ENCODE measurements at places on chromosomes 3 and 15.

- DNase-seq = no peak
Observed at GRCh38 chr15:68470049-68470742, 38.2 kb upstream of the ITGA11 start.

DNA sequence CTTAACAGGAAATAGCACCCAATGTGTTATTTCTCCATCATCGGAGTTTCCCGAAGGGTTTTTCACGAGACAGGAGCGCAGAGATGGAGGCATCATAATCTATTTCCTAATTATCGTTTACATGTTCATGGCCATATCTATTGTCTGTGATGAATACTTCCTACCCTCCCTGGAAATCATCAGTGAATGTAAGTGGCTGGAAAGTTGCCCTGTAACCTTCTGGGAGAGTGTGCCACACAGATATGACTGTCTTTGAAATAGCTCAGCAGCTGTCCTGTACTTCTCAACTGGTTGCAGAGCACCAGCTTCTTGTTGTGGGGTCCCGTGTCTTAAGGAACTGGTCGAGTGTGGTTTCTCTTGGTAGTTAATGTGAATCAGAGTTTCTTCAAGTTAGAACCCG lies 1.1 kb downstream of the SLC24A5 start:
- no peak for DNase-seq

- DNase-seq = no peak
Observed at GRCh38 chr15:78223396-78224022, 10.9 kb downstream of the ACSBG1 start.

DNA sequence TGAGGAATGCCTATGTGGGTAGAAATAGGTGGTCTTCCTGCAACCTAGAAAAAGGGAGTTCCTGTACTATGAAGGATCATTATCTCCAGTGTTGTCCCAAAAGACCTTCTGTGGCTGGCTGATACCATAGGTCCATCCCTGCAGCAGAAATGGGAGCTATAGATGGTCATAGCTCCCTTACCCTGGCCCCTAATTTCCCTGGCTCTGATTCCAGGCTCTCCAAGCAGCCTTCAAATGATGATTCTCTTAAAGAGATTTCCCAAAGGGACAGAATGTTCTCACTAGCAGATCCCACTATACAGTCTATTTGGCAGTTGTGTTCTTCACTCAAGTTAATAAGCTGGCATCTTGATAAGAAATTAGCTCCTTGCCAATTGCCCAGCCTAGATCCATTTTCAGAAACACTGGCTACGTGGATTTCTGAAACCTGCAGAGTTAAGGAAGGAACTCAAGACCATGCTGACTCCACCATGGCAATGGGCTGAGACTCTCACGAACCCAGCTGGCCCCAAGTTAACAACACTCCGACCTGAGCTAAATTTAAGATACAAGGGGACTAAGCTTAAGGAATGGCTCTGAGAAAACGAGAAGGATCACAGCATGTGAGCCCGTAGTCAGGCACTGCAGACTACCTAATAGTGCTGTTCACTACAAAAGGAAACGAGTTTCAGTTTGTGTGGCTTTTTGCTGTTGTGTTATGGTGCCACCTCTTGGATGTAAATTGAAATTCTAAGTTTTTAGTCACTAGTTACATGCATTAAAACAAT lies 11.4 kb downstream of the C15orf40 start:
- peak; percentile 9 for DNase-seq

- DNase-seq = no peak
Observed at GRCh38 chr15:98537516-98538060, 110.8 kb upstream of the IGF1R start.

GRCh38 chr3:59660852-59661625 lies 611.2 kb upstream of the CFAP20DC start:
- no peak for DNase-seq

- no peak for DNase-seq
Observed at GRCh38 chr3:85313380-85313779, 354.6 kb downstream of the CADM2 start.

- no peak for DNase-seq
Observed at GRCh38 chr3:110362751-110363150, 708.9 kb upstream of the NECTIN3 start.

- no peak for DNase-seq
Observed at GRCh38 chr3:79436387-79436786, 331.4 kb downstream of the ROBO1 start.

DNA sequence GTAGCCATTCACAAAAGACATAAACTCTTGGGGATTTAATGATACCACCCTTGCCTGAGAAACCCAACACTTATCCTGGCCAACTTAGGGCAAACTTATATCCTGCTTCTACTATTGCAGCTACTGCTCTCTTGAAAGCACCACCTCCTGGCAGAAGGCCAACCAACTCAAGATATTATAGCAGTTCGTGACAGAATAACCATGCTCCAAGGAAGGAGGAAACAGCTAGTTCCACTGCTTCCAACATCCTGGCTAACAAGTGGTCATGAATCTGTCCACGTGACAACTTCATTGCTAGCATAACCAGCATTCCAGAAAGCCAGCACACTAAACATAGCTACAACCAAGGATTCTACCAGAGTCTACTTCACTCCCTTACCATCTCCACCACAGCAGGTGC lies 1037.5 kb downstream of the TBL1XR1 start:
- DNase-seq = no peak

- no peak for DNase-seq
Observed at GRCh38 chr3:147410526-147411237, 1.5 kb downstream of the ZIC1 start.

- DNase-seq = no peak
Observed at GRCh38 chr3:47525617-47526016, 12.1 kb upstream of the ELP6 start.

- no peak for DNase-seq
Observed at GRCh38 chr3:192563417-192563816, 163.9 kb downstream of the FGF12 start.

DNA sequence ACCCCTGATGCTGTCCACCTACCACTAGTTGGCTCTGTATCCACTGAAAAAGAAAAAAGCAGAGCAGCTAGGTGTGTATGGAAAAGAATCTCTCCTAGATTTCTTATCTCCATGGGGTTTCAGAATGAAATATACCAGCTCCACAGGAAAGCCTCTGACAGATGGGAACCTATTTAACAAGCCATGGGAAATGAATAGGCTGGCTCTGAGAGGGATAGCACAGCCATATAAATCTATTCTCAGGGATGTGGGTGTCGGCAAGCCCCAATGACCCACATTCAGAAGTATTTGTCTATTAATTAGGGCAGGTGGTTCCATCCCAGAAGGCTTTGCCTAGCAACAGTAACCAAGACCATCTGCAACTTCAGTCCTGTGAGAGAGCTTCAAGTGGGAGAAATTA lies 694.1 kb downstream of the AGBL1 start:
- no peak for DNase-seq

DNA sequence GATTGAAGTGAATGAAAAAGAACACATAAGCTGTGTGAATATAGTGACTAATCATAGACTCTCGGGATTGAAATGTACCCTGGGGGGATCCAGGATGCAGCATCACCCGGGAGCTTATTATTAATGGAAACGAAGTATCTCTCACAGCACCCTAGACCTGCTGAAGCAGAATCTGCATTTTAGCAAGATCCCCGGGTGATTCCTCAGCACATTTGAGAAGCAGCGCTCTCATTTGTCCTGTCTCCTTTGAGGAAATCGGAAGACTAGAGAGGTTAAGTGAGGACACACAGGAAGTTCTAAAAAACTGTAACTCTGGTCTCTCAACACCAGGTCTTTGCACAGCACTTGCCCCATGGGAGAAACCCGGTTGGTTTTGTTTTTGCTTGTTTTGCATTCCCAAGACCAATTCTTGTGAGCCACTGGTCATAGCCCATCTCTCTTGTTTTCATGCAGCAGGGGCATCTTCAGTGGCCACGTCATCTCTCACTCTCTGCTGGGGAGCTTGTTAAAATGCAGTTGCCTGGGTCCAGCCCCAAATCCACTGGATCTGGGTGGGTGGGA lies 30.2 kb downstream of the ZNF710 start:
- no peak for DNase-seq

- no peak for DNase-seq
Observed at GRCh38 chr3:173743516-173743915, 346.0 kb downstream of the NLGN1 start.

GRCh38 chr15:88674661-88675060 lies 35.8 kb downstream of the ISG20 start:
- no peak for DNase-seq

- no peak for DNase-seq
Observed at GRCh38 chr3:45607790-45608189, 13.2 kb downstream of the LIMD1 start.

DNA sequence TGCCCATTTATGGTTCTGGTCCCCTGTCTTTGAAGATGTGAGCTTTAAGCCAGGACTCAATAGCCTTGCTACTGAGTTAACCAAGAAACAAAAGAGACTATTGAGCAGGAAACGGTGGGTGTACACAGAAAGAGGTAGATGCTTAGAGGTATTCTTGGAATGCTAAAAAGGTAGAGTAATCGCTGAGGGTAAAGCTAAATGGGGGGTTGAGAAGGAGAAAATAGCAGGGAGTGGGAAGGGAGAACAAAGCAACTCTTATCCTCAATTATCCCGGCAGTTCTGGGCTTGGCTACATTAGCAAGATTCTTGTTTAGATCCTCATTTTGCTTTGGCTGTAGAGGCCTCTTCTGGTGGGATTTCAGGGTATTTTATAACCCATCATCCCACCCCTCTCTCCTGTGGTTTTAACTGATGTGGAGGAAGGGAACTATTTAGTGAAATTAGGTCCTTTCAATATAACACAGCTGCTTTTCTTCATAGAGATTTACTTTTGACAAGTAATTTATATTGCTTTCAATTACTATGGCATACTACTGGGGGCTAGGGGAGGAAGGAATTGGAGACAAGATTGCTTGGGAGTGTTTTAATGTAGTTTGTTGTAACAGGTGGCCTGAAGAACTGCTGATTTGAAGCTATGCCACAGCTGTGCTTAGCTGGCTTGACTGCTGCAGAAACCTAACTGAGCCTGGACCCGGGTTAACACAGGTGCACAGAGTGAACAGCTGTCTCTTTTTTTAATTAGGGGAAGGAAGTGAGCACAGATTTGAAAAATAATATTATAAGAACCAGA lies 234.3 kb upstream of the CCDC54 start:
- no peak for DNase-seq

- no peak for DNase-seq
Observed at GRCh38 chr3:11989383-11990038, 14.7 kb upstream of the SYN2 start.

DNA sequence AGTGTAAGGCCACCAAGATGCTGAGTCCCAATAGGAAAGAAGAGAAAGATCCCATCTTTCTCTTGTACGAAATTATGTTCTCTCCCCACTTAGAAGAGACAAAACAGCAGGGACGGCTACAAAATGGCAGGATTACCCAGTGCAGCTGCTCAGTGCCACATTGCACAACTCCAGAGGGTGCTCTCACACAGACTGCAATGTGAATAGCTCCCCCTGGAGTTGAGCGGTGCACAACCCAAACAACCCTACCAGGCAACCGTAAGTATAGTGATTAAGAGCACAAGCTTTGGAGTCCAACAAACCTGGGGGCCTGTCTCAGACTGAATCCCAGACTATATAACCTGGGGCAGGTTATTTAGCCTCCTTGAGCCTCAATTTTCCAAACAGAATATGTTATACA lies 3.1 kb upstream of the BHLHE40 start:
- DNase-seq = no peak

DNA sequence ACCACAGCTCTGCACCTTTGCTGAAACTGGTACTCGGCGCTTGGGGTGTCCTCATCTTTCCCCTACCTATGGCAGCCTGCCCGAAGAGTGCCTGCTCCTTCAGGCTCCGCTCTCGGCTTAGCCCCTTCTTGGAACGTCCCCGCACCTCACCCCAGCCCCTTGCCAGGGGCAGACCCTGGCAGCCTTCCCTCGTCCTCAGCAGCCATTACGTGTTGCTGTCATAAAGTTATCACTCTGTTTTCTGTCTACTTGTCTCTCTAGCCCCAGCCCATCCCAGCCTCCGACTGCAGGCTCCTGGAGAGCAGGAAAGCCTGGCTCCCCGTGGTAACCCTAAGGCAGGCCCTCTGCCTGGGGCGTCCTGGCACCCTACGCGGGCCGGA lies 5.1 kb upstream of the BAHD1 start:
- no peak for DNase-seq

- no peak for DNase-seq
Observed at GRCh38 chr3:17639257-17639656, 103.2 kb downstream of the TBC1D5 start.

DNA sequence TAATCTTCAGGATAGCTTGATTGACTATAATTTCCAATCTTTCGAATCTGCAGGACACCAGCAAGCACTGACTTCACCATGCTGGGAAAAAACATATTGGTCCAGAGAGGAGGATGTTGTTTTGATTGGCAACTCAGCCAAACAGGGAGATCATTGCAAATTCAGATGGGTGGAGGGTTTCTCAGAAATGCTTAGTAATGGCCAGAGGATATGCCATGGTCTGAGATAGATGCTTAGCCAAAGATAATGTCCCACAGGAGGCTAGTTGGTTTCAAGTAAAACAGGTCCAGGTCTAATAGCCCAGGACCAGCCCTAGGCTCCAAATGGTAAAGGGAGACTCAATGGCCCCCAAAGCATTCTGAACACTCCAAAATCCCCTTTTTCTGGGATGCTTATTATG lies 46.7 kb upstream of the CCDC80 start:
- no peak for DNase-seq

GRCh38 chr3:120348065-120348990 lies 826 bp downstream of the LRRC58 start:
- DNase-seq = no peak

- DNase-seq = no peak
Observed at GRCh38 chr3:189486556-189486955, 144.6 kb upstream of the TP63 start.

DNA sequence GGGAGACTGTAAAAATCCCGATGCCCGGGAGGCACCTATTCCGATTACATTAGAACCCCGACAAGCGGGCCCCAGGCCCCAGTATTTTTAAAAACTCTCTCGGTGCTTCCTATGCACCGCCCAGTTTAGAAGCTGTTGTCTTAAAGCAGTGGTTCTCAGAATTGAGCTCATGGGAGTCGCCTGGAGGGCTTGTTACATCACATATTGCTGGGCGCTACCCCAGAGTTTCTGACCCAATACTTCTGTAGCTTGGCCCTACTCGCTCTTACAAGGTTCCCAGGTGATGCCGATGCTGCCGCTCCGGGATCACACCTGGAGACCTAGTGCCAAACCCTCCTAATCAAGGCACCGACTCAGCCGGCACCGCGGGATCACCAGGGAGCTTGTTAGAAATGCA lies 35.2 kb downstream of the CPN2 start:
- no peak for DNase-seq

DNA sequence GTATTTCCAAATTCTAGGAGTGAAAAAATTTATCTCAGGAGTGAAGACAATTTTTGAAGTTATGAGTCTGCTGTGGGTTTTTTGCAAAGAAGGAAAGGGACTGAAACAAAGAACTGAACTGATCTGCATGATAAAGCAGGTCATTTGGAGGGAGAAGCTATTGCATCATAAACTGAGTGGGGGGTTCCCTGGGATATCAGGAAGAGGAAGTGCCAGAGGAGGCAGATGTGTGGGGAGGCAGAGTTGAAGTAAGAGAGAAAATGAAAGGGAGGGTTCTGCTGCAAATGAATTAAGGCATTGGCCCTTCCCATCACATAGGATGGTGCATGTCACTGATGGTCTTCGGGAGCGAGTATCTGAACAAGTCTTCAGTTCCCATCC lies 379.2 kb downstream of the VPS13C start:
- no peak for DNase-seq
